ENCODE measurements at places on chromosomes 6 and 20.

GRCh38 chr20:41690702-41691101 lies 72.5 kb upstream of the CHD6 start:
- DNase-seq = no peak

GRCh38 chr20:36658300-36658699 lies 12.3 kb upstream of the SLA2 start:
- no peak for DNase-seq

- no peak for DNase-seq
Observed at GRCh38 chr6:32096394-32097258, 12.5 kb downstream of the TNXB start.

DNA sequence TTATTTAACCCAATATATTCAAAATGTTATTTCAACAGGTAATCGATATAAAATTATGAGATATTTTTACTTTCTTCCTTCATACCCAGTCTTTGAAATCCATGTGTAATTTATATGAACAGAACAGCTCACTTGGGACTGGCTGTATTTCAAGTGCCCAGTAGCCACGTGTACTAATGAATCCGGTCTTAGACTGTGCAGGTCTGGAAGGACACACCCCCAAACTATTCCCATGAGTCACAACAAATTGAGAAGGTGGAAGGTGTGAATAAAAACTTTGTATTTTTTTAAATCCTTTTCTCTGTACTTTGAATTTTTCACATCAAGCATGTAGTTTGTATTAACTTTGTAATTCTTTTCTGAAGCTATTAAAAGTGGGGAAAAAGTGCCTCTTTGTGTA lies 2.8 kb downstream of the UNC5CL start:
- DNase-seq = peak; percentile 47

GRCh38 chr6:139257821-139258398 lies 33.9 kb downstream of the TXLNB start:
- DNase-seq = no peak

All from NCI-H226 (cell line).